AG09309 (cell line): ENCODE measurements at places on chromosomes 11 and 22.

DNA sequence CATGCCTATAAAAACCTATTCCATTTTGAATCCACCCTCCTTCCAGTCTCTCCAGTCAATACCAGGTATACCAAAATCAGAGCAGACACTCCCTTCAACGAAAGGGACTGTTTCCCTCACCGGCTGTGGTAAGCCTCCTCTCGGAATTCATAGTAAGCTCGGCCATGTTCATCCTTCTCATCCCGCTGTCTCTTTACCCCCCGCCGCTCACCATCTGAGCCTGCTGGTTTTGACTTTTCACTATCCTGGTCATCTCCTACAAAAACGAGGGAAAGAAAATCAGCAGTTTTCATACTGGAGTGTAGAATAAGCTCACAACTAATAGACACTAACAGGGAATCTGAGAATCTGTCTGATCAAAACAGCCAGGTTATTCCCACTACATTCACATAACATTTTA is 3.1 kb downstream of the HNRNPUL2 start:
- no peak for DNase-seq

DNA sequence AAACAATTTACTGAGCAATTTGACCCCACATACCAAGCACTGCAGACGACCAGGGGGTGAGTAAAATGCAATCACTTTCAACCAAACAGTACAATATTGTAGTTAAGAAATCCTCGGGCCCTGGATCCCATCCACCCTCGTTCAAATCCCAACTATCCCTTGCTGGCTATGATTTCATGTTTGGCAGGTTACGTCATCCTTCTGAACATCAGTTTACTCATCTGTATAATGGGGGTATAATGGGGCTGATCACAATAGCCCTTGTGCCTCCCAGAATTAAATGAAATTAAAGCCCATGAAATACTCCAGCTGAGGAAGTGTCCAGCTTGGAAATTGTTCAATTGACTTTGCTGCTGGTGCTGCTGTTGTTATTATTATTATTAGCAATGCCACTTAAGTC is 20.6 kb downstream of the APLNR start:
- no peak for DNase-seq

GRCh38 chr11:67372993-67373647 is at the start of gene CLCF1:
Gene CLCF1, minus strand, starts transcription at chr11:67373598. Its CDS starts 59 bp downstream, at chr11:67373539.
- DNase-seq = no peak

GRCh38 chr11:2576111-2576510 is 123.7 kb downstream of the KCNQ1OT1 start:
- no peak for DNase-seq

DNA sequence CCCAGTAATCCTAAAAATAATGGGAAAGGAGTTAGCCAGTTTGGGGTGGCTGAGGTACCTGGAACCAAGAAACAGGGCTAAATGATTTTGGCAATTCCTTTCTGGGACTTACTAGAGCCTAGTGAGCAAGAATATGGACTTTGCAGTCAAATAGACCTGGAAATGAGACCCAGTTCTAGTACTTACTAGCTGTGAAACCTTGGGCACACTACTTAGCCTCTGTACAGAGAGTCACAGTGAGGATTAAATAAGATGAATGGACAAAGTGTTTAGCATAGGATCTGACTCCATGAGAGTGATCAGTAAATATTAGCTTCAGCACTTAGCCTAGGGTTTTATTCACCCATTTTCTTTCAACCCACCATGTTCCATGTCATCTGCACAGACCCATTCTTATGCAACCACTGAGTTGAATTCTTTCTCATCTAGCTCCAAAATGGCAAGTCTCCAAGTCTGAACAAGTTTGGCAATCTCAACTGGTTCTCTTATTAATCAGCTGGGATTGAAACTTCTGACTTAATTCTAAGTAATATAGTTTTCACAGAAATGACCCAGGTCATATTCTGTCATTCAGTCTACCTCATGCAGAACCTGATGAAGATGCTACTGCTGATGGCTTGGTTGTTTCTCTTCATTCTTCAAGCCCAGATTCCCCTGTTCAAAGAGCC is 15.0 kb upstream of the SORL1 start:
- DNase-seq = no peak

DNA sequence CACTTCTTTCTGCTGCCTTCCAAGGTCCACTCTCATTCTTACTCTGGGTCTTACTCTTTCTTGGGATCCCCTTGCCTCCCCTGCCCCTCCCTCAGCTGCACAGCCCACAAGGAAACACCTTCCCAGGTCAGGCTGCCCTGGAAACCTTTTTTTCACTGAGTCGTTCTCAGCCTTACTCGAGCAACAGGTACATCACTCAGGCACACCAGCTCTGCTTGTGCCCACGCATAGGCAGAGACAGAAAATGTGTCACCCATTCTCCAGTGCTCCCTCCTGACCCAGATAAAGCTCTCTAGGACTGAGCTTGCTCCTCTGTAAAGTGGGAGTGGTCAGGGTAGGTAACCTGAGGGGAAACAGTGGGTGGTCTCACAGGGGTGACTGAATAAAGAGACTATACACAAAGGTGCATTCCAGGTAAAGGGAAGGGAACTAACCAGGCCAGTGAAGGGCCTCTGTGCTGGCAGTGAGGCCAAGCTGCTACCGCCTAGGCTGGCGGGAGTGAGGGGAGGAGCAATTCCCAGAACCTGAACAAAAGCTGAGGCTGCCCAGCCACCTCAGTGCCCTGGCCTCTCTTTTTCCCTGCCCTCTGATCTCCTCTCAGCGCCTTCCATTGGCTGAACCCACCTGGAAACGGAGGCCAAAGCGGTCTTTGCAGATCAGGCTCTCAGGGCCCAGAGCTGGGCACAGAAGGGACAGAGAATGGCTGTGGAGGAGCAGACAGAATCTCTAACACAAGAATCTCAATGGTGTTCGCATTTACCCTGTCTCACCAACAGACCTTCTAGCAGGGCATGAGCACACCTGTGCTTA is 15.9 kb downstream of the PRG3 start:
- DNase-seq = no peak

GRCh38 chr11:58941838-58942237 is 2.5 kb downstream of the GLYATL1 start:
- no peak for DNase-seq

GRCh38 chr22:47200273-47201051 is 438.0 kb downstream of the TBC1D22A start:
- no peak for DNase-seq

DNA sequence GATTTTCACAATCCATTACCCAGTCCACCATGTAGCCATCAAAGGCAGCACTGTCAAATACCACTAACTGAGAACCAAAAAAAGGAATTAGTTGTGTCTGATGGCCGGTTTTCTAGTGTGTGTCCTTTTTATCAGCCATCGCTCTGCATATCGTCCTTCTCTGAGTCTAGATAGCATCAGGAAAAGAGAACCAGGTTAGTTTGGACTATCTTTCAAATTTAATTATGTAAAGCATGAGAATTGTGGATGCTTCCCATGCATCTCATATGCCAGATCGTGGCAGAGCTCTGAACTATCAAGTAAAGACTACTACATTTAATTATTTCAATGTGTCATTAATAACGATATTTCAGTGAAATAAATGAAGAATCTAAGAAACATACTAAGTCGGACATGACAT is 691.9 kb downstream of the FAM181B start:
- no peak for DNase-seq

DNA sequence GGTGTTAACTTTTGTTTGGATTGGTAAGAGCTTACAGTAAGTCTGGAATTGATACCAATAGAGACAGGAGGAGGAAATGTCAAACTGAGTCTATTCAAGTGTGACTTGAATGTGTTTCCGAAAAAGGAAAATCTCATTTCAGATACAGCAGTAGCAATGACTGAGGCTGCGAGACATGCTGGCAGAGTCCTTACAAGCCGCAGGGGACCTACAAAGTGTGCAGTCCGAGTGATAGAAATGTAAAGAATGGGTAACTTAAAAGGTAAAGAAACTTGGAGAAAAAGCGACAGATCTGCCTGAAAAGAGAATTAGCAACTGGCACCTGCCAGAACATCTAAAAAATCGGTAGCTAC is 444 bp downstream of the CWF19L2 start:
- DNase-seq = no peak

- DNase-seq = no peak
Observed at GRCh38 chr22:35343664-35344550, 37.0 kb upstream of the HMOX1 start.

DNA sequence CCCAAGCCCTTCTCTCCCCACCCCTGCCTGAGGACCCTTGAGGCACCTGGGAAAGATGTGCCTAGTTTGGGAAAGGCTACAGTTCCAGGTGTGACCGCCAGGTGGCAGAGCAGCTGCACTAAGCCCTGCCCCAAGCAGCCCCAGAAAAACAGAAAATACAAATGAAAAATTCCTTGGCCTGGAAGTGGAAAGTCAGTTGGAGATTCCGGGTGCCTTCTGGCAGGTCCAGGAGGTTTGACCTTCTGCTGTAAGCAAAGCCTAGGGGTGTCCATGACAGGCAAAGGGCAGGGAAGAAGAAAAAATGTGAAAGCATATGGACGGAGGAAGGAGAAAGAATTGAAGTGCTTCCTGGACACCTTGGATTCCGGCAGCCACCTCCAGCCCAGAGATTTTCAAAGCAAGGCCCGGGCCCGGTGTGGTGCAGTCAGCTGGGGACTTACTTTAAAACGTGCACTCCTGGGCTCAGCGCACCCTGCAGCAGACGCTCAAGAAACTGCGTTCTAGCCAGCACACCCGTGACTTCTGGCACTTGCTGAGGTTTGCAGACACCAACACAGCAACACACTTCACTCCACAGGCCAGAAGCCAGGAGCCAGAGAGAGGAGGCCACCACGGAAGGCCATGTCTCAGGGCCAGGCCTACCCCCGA is 37.3 kb upstream of the SLC22A12 start:
- DNase-seq = no peak

- no peak for DNase-seq
Observed at GRCh38 chr11:83140691-83141455, 16.1 kb upstream of the PCF11 start.

GRCh38 chr22:46750530-46750800 is 12.0 kb upstream of the TBC1D22A start:
- no peak for DNase-seq

DNA sequence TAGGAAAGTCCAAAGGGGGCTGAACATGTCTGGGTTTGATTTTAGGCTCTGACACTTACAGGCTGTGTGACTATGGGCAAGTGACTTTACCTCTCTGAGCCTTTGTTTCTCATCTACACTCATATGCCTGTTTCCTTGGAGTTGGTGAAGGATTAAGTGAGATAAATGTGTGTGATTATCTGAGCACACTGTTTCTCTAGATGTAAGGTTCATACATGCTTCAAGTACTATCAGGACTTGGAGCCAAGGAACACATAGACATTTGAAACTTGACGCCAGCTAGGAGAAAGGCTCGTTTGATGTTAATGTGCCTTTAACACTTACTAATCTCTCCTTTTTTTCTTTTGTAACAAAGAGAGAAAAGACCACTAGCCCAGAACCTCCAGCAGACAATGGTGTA is 9.7 kb downstream of the CRYBB1 start:
- DNase-seq = no peak

DNA sequence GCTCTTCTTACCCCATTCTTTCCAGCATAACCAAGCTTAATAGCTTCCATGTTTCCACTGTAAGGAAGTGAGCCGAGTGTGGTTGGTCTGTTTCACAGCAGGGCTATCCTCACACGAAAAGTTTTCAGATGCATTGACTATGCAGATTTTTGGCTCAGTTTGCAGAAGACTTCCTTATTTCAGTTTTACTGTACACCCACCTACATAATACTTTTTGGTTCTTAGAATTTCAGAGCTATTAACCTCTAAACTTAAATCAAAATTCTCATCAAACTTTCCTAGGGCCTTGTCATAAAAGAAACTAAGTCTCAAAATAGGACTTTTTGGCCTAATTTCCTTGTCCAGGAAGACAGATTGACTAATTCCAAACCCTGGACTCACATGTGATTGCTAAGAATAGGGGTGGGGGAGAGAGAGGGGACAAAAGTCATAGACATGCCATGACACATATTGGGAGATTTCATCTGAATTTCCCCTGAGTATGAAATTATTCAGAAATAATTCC is 7.3 kb upstream of the EHF start:
- no peak for DNase-seq

DNA sequence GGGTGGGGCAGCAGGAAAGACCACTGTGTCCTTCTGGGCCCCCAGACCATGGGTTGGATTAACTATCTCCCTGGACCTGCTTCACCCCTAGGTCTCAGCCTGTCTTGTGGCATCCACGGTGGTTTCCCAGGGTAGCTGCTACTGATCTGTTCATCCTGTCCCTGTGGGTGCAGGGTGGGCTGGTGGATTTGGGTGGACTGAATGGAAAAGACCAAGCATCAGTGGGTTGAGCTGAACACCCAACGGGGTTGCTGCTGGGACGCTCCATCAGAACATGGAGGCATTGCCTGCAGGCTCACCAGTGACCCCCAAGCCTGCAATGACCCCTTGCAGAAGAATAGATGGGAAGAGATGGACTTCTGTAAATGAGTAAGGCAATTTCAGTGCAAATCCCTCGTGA is 812.1 kb downstream of the TBC1D22A start:
- DNase-seq = no peak

DNA sequence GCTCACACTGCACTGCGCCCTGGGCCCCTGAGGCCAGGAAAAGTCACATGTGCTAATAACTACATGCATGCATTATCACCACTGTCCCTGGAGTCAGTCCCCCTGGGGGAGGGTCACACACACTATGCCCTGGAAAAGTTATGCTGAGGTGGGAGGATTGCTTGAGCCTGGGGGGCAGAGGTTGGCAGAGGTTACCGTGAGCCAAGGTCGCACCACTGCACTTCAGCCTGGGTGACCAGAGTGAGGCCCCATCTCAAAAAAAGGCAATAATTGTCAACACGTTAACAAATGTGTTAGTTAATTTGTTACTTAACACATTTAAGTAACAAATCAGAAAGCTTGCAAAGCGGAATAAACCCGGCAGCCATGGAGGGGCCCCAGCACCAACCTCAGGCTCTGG is 13.3 kb upstream of the SEC14L6 start:
- DNase-seq = no peak

- peak; percentile 67 for DNase-seq
Observed at GRCh38 chr11:65317025-65317786, 2.5 kb downstream of the CDC42EP2 start.

DNA sequence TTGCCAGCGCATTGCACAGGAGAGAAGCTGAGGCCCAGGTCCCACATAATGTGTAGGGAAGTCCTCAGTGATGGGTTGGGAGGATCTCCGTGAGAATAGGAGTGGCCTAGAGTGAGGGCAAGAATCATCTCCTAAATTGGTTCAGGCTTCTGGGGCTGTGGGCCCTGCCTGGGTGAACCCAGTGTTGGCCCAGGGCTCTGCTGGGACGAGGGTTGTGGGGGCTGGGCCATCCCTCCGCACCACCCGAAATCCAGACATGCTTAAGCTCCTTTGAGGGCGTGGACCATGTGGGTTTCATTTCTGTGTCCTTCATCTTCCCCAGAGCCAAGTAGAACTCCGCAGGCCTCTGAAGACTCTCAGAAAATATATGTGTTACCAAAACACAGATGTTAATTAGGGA is 3.7 kb downstream of the MICALL1 start:
- DNase-seq = no peak
